ENCODE measurements at places on chromosomes 1 and 21. TPM values are rescaled to one million over a fixed set of nuclear protein-coding genes. Genes with fewer than 3 reads are reported as not detected.

The PPM1J gene
- 0.53 TPM for total RNA-seq

The SLAMF9 gene
- not detected for total RNA-seq

The FCRL3 gene
- total RNA-seq = not detected

The RNU5D-1 gene
- not detected for total RNA-seq

The LDLRAP1 gene
- 8.0 TPM for total RNA-seq

Data from A172 (cell line).